Stimulated activated CD8-positive, alpha-beta memory T cell treated with anti-CD3 and anti-CD28 coated beads, Interleukin-15, amount 100 ng/mL, for 1 hour (primary cell): ENCODE measurements at places on chromosomes 7 and 10.

DNA sequence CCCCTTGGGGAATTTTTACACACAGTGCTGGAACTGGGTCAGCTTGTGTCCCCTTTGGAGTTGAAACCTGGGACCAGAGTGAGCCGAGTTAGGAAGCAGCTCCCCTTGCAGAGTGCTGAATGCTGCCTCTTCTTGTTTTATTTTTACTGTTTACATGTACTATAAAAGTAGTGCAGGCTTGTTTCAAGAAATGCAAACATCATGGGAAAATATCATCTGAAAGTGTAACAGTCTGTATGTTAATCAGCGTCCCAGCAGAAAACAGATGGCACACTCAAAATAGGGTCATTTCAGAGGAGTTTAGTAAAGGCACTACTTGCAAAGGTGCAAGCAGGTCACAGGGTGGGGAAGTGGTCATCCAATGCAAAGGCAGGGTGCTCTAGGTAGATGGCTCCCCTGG, 30.1 kb downstream of the CXCL12 start:
- DNase-seq, result no peak

- DNase-seq, result no peak
Observed at GRCh38 chr10:80187060-80187459, 18.3 kb downstream of the ANXA11 start.

DNA sequence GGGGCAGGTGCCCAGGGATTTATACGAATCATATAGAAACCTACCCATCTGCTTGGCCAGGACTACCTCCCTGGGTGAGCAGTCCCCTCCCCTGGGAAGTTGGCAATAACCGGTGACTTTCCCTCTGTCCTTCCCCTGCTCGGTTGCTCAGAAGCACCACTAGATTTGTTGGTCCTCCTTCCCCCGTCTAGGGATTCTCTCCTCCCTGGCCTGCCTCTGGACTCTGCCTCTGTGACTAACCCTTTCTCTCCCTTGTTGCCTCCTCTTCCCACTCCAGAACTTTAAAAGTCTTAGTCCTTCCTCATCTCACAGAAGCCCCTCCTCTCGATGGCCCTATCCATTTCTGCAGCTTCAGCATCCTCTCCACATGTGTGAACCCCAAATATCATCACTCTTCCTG, 9.8 kb downstream of the CALHM3 start:
- no peak for DNase-seq

DNA sequence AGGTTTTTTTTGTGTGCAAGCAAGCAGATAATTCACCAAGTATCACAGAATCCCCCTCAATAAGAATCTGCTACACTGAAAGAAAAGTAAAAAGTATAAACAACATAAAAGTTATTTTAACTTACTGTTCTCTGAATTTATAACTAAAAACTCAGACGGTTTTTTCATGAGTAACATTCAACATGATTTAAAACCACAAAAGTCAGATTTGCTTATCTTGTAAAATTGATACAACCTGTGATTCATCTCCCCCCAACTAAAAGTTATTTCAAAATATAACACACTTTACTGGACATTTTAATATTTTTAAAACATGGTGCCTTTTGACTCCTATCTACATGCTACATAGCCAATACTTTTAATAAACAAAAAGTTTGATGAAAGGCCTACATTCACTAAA, 32.8 kb downstream of the TSPAN12 start:
- no peak for DNase-seq

DNA sequence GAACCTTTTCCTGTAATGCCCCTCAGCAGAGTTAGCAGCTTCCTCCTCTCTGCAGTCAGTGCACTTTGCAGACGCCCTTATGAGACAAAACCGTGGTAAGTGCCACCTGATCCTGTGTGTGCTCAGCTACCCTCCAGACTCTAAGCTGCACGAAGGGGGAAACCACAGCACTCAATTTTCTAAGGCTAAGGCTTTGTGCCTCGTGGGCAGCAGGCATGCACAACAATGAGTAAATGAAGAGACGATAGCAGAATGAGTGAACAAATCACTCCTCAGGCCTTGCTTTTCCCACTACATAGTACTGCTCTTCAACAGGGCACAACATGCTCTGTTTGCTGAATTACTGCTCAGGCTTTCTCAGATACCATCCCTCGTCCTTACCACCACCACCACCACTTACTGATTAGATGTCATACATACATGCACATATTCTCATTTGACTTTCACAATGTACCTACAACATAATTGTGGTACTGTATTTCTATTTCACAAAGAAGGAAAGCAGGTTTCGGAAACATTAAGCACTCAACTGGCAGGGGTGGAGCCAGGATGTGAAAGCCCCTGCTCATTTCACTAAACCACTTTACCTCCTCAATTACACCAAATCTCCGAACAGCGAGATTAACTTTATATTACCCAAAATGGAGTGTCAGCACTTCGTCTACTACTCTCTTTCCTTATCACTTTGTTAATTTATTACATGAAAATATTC, 85.4 kb downstream of the ICA1 start:
- peak; percentile 12 for DNase-seq

GRCh38 chr10:69861251-69862240, 59.8 kb downstream of the COL13A1 start:
- DNase-seq, result no peak

DNA sequence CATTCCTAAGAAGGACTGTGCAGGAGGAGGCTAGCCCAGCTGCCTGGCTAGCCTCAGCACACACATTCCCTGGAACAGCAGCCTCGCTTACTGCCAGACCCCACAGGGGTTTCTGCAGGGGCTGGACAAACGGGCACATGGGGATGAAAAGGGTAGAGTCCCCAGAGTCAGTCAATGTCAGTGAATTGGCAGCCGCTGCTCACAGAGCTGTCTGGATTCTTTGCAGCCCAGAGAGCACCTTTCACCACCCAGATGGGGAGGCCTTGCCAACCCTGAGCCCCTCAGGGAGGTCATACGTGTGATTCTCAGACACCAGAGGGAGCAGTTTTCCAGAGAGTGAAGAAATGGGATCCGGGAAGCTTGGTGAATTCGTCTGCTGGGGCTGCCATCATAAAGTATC, 143.3 kb downstream of the KCNMA1 start:
- DNase-seq, result no peak

DNA sequence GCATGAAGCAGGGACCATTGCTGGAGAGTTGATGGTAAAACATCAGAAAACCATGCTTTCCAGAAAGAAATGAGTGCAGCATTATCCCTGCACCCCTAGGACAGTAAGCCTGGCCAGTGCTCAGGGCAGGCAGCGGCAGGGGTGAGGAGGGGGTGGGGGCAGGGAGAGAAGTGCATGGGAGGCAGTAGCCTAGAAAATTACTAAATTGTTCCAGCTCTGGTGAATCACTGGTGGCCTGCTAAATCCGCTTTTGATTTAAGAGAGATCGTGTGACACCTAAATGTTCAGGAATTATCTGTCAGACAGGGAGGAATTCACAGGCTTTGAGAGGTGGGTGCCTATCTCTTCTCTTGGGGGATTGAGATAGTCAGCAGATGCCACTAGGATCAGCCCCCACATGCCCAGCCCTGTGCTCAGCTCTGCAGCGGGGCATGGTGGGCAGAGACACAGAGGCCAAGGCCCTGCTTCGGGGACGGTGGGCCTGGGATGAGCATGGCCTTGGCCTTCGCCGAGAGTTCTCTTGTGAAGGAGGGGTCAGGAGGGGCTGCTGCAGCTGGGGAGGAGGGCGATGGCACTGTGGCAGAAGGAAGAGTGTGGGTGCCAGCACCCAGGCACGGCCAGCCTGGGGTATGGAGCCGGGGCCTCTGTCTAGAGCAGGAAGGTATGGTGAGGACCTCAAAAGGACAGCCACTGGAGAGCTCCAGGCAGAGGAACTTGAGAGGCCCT, 5.0 kb upstream of the AQP1 start:
- DNase-seq, result no peak

- DNase-seq, result no peak
Observed at GRCh38 chr7:100694098-100694745, at the start of gene GIGYF1. Gene GIGYF1 (minus strand): TSS chr7:100694250. CDS start chr7:100688238, 6,012 bp downstream.

GRCh38 chr10:126840576-126841135, 64.6 kb upstream of the DOCK1 start:
- DNase-seq, result no peak

- DNase-seq, result no peak
Observed at GRCh38 chr10:16545116-16545736, 23.5 kb upstream of the C1QL3 start.

- no peak for DNase-seq
Observed at GRCh38 chr7:156603629-156604028, 36.9 kb upstream of the RNF32 start.

DNA sequence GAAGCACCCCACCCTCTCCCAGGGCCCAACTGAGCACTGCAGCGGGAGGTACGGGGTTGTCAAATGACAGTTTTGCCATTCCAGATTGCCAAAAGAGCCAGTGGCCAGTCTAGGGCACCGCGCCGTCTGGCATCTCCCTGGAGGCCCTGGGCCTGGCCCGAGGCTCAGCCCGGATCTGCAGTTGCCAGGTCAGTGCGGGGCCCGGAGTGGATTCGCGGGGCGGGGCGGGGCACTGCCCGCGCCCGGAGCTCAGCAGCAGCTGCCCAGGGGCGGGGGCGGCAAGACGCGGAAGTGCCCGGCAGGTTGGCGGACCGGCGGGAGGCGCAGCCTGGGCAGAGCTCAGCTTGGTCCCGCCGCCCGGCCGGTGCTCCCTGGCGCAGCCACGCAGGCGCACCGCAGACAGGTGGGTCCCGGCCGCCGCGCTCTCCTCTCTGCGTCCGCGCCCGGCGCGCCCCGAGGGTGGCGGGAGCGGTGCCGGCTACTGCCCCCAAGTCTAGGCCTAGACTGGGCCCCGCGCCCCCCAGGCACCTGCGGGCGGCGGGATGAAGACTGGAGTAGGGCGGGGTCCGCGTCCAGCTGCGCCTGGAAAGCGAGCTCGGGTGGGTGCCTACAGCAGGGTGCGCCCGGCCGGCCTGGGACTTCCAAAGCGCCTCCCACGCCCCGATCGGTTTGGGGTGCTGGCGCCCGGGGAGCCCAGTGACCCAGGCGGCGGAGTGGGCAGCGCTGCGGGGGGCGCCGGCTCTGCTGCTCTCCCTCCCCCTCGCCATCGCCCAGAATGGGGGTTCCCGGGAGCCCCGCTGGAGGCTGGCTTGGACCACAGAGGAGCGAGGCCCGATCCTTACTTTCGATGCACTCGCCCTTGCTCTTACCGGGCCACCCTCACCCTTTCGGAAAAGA, at the start of gene IRF5:
TSS of gene IRF5 (plus strand) at position 281 of the 897 bp plus-strand sequence. CDS start 4,155 bp downstream, outside the sequence.
- no peak for DNase-seq

DNA sequence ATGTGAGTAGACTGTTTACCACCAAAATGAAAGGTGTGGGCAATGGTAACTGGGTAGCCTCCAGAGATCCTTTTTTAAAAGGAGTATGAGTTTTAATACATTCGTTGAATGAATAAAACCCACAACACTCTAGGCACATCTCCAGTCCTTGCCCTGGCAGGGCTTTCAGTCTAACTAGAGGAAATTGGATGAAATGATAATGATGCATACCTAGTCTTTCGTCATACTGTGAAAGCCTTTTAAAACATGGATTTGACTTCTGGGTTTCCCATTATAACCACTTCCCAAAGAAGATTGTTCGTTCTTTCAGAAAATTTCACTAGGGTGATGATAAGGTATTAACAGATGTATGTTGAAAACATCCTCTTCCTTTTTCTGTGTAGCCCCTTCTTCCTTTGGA, 110.8 kb downstream of the REEP3 start:
- DNase-seq, result no peak

DNA sequence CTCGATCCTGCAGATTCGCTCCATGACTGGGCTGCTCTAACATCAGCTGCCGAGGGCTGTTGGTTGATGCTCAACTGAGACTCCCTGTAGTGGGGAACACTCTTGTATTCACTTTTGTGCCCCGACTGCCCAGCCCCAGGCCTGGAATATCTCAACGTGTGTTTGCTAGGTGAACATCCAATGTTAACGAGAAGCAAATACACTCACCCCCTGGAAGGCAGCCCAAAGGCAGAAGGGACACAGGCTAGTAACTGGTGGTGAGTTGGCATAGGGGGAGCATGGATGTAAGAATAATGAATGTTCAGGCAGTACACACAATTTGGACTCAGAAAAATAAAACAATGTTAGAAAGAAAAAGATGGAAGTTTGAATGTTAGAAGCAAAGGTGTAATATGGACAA, 24.0 kb upstream of the RBM33 start:
- DNase-seq, result no peak

- no peak for DNase-seq
Observed at GRCh38 chr10:70228491-70228890, 4.7 kb downstream of the PPA1 start.

GRCh38 chr7:135467207-135467711, 42.6 kb downstream of the CNOT4 start:
- DNase-seq, result no peak

DNA sequence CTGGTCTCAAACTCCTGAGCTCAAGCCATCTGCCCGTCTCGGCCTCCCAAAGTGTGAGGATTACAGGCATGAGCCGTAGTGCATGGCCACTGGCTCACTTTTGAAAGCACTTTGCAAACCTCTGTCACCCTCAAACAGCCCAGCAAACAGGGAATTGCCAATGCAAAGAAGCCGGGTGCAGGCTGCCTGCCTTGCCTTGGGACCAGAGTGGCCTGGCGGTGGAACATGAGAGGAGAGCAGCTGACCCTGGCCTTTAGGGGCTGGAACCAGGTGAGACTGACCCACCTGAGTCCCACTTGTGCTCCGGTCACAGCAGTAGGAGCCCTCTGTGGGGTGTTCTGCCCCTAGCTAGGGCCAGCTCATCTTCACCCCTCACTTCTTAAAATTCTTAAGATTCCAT, 237.1 kb upstream of the GALNT17 start:
- no peak for DNase-seq

DNA sequence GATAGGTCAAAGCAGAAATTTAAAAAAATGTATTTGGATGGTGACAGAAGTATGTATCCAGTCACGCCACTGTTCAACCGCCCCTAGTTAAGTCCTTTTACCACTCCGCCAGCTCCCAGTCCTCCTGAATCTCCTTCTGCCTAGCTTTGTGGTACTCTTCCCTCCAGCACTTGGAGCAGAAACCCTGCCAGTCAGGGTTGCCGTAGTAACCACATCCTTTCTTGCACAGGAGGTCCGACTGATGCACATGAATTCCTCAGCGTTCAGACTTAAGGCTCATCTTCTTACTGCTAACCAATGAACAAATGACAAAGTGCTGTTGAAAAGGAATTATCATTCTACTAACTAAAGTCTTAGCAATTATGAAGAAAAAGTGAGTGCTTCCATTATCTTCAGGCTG, 175.3 kb upstream of the KCTD7 start:
- DNase-seq, result no peak

- no peak for DNase-seq
Observed at GRCh38 chr7:141416650-141417270, 134.4 kb upstream of the AGK start.

DNA sequence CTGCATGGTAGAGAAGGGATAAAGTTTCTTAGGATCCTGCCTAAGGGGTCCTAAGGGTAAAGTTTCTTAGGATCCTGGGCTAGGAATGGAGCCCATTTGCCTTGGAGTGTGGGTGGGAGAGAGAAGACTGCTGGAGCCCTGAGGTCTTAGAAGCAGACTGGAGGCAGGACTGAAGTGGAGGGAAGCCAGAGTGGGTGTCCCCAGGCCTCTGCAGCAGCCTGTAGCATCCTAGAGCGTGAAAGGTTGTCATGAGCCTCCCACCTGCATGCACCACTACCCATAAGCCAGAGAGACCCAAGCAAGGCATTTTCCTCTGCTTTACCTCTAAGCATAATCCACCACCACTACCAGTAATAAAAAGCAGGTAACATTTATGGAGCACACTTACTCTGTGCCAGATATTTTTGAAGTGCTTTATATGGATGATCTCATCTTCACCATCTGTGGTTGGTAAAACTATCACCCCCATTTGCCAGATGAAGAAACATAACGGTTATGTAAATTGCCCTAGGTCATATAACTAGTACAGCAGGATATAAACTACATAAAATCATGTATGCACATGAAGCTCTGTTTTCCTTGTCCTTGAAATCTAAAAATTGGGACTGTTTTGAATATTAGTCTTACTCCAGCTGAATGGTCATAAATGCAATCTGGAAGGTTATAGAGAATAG, 103.5 kb upstream of the CCDC6 start:
- no peak for DNase-seq
